NCI-H69 (cell line): ENCODE measurements at places on chromosomes 13 and 19.

DNA sequence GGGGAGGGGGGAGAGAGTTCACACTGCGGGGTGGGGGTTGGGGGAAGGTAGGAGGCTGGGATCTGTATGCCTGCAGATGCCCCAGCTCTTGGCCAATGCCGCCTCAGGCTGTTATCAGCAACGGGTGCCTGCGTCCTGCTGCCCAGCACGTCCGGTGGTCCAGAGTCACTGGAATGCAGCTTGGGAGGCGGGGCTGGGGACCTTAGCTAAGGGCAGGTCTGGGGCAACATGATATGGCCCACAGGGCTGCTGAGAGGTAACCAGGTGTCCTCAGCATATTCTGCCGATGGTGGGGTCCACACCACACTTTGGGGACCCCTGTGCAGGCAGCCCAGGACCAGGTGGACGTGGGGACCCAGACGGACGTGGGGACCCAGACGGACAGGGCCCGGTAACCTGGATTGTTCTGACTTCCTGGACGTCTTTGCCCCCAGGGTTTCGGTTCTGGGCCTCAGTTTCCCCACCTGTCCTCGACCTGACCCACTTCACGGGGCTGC, 668 bp upstream of the ARHGAP45 start:
- no peak for DNase-seq

GRCh38 chr13:91141543-91142061, 205.9 kb upstream of the MIR17HG start:
- DNase-seq = peak; percentile 46

- no peak for DNase-seq
Observed at GRCh38 chr19:18655173-18655844, 18.5 kb downstream of the KLHL26 start.

GRCh38 chr13:113410472-113411201, 42.7 kb downstream of the ADPRHL1 start:
- peak; percentile 40 for DNase-seq

DNA sequence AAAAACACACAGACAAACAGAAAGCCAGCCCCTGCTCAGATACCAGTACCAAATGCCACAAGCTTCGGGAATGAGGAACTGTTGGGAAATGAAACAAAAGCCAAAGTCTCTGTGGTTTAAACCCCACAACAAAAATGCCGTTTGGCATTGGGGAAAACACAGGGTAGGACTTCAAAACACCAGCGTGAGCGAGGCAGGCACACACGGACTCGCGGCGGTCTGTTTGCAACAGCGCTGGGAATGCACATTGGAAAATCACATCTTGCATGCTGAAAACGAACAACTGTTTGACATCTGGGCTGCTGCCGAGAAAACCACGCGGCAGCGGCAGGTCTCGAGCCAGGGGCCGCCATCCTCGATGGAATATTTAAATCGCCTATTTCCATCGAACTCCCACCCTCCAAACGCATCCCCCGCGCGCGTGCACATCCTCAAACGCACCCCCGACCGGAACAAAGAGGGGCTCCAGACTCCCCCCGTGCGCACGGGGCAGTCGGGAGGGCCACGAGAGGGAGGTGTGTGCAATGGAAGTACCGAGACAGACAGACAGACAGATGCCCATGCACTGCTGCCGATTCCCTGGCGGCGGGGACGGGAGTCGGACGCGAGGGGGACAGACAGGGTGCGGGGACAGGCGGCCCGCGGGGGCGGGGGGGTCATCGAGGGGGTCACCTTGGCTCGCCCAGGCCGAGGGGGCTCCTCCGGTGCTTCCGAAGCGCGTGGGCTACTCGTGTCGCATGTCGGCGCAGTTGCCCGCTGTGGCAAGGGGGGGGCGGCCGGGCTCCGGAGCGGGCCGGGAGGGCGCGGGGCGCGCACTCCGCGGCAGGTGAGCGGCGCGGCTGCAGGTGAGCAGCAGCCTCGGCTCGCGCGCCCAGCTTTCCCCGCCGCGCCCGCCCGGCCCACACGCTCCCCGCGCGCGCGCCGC, at the start of gene GPR12:
GPR12 (minus strand) TSS at position 880 of the 925 bp plus-strand sequence. CDS start 959 bp downstream, outside the sequence.
- peak; percentile 10 for DNase-seq

- DNase-seq = peak; percentile 74
Observed at GRCh38 chr13:99968521-99969452, 2.8 kb downstream of the ZIC5 start.

DNA sequence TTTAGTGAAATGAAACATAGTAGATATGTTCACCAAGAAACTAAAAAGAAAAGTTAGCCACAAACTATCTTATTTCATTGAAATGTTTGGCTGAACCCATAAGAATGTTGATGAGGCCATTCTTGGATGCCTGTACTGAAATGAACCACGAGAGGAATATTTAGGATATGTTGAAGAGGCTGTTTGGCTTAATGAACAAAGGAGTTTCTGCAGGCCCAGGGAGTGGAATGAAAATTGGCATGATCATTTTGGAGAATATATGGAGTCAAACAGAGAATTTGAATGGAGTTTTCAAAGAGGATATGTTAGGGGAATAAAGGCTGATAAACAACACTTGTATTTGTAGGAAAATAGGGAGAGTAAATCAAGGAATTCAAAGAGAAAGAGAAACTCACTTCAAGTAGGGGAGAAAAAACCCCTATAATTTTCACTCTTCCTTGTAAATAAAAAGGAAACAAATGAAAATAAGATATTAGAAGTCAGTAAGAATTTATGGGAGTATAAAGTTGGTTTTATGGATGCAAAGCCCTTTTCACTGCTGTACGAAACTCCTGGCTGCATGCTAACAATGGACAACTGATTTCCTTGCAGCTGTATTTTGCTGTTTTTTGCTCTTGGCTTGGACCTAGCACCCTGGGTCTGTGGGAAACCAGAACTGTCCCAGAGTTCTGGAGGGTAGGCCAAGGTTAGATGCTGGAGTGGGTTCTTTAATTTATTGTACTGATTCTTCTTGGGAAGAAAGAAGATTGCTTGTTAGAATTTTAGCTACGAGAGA, 36.5 kb downstream of the KL start:
- no peak for DNase-seq

DNA sequence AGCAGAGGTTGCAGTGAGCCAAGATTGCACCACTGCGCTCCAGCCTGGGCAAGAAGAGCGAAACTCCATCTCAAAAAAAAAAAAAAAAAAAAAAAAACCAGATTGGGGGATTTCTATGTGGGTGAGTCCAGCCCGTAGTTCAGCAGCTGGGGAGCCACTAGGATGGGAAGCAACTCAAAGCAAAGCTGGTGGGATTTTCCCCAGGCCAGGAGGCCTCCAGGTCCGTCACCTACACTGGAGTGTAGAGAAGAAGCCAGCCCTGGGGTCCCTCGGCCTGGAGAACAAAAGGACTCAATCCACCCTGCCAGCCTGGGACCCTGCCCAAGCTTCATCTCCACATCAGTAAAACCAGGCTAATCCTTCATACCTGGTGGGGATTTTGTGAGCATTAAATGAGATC, 121.3 kb upstream of the CACNA1A start:
- no peak for DNase-seq
